Activated CD4-positive, CD25-positive, alpha-beta regulatory T cell (primary cell): ENCODE measurements at places on chromosomes 3 and 15.

DNA sequence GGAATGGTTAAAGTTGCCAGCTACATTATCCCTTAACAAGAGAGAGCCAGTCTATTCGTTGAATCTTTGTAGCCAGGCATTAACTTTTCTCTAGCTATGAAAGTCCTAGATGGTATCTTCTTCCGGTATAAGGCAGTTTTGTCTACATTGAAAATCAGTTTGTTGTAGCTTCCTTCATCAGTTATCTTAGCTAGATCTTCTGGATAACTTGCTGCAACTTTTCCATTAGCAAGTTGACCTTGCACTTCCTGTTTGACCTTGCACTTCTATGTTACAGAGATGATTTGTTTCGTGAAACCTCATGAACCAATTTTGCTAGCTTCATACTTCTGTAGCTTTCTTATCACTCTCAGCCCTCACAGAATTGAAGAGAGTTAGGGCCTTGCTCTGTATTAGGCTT is 24.1 kb downstream of the TOPAZ1 start:
- DNase-seq = no peak

DNA sequence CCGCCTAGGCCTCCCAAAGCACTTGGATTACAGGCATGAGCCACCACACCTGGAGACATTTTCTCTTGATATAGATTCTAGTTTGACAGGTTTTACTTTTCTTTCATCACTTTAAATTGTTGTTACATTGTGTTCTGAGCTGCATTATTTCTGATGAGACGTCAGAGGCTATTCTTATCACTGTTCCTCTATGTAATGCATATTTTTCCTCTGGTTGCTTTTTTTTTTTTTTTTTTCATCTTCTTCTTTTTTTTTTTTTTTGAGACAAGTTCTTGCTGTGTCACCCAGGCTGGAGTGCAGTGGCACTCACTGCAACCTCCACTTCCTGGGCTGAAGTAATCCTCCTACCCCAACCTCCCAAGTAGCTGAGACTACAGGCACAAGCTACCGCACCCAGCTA is 41.2 kb downstream of the TRA2B start:
- DNase-seq = no peak

GRCh38 chr3:57132674-57133073 is 32.5 kb downstream of the IL17RD start:
- DNase-seq = no peak

- DNase-seq = no peak
Observed at GRCh38 chr15:74867466-74868038, 5.6 kb downstream of the SCAMP2 start.

DNA sequence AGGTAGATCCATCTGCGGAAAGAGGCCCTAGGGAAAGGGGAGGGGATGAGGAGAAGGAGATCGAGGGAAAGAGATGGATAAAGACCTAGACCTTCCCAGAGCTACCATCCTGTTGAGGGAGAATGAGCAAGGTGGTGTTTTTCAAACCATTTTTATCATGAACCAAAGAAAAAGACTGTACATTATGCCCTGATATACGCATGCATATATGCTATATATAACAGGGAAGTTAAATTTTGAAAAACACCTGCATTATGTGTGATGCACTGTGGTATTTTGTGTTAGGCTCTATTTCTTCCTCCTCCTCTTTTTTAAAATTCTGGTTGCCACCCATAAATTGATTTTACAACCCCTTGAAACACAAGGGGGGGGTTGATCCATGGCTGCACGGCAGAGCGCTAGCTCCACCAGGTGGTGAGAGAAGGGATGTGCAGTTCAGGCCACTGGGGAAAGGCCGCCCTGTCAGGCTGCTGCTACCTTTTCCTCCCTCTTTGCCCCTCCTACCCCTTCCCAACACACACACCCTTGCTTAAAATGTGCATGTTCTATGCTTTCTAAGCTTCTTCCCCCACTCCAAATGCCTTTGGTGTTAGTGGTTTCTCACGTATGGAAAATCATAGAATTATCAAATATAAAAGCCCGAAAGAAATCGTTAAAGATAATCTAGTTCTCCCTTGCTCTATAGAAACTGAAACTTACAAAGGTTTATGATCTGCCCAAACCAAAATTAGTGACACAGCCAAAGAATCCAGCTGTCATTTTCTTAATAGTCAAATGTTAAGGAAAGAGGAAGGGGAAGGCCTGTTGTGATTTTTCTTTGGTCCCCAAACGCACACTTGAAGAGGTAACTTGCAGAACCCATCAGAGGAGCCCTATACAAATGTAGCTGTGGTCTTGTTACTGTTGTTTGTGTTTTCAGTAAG is 262.0 kb upstream of the UMPS start:
- DNase-seq = no peak

GRCh38 chr15:75775296-75776064 is 62.8 kb upstream of the CSPG4 start:
- DNase-seq = no peak

GRCh38 chr3:42539871-42540714 is 37.6 kb downstream of the VIPR1 start:
- peak; percentile 27 for DNase-seq

GRCh38 chr15:70492240-70493177 is 270.8 kb downstream of the UACA start:
- peak; percentile 25 for DNase-seq

DNA sequence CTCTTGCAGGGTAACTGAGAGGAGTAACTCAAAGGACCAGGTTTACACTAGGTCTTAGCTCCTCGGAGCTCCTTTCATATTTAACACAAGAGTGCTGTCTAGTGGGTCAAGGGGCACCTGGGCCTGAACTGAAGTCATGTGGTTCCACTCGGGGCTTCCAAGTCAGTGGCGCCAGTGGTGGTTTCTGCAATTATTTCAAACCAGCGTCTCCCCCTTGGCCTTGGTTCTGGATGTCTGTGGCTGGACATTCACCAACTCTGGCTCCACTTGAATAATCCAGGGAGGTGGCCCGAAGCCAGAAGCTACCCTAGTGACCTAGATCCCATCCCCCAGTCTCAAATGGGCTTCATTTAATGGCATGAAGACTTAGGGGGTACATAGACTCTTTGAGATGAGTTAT is 144.3 kb upstream of the ADAMTS9 start:
- DNase-seq = no peak

DNA sequence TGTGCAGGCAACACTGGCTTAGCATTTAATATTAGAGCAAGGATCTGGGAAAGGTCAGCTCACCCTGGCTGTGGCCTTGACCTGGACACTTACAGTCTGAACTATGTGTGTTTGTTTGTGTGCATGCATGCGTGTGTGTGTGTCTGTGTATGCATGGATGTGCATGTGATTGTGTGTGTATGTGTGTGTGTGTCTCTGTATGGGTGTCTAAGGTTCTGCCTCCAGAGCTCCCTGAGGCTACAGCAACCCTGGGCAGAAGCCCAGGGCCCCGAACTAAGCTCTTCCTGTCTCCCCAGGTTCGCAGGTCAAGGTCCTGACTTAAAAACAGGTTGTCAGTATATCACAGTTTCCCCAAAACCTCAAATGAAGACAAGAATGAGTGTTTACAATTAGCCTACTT is 51.3 kb downstream of the SUSD5 start:
- DNase-seq = no peak

DNA sequence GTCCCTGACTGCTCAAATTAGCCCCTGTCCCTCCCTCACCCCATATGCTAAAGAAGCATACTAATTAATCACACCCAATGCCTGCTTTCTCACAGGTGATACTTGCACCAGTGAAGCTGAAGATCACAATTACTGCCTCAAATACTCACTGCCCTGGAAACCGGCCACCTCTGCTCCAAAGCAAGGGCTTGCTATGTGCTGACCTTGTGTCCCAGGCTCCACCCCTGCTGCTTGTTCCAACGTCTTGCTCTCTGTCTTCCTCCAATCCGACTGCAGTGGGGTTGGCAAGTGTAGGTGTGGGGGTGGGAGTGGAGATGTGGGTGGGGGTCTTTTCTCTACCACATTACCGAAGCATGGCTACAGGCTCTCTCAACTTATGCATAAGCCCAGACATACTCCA is 55.7 kb upstream of the PSMD6 start:
- DNase-seq = no peak

DNA sequence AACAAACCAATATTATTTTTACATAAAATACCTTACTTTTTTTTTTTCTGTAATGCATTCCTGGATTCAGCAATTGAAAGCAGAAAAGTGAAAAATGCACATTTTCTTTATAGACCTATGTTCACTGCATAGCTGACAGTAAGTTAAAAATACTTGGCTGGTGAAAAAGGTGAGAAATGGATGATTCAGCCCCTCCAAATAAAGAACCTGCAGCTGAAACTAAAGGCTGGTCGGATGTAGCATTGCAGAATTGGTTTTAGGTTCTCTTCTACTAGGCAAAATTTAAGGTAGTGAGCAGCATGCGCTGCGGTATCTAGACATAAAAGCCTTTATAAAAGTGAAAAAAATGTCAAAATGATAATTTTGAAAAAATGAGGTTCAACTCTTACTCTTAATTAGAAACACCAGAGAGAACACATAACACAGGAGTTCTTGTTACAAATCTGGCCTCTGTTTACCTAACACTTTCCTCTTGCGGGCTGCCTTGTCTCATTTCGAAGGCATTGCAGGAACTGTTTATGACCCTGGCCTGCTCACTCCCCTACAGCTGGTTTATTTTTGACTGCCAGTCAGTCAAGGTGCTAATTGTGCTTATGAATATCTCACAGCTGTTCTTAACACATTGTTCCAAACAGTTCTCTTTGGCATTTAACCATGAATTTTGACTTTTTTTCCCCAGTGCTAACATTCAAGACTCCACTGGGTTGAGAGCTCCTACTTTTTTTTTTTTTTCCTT is 455.4 kb upstream of the TBL1XR1 start:
- no peak for DNase-seq

DNA sequence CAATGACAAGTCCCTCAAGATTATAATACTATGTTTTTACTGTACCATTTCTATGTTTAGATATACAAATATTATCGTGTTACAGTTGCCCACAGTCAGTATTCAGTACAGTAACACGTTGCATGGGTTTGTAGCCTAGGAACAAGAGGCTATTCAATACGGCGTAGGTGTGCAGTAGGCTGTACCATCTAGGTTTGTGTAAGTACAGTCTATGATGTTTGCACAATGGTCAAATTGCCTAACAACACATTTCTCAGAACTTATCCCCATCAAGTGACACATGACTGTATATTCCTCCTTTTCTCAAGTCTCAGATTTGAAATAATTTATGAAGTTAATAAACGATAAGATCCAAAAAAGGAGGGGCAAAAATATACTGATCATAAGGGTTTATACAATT is 21.7 kb downstream of the ZDHHC3 start:
- DNase-seq = no peak

DNA sequence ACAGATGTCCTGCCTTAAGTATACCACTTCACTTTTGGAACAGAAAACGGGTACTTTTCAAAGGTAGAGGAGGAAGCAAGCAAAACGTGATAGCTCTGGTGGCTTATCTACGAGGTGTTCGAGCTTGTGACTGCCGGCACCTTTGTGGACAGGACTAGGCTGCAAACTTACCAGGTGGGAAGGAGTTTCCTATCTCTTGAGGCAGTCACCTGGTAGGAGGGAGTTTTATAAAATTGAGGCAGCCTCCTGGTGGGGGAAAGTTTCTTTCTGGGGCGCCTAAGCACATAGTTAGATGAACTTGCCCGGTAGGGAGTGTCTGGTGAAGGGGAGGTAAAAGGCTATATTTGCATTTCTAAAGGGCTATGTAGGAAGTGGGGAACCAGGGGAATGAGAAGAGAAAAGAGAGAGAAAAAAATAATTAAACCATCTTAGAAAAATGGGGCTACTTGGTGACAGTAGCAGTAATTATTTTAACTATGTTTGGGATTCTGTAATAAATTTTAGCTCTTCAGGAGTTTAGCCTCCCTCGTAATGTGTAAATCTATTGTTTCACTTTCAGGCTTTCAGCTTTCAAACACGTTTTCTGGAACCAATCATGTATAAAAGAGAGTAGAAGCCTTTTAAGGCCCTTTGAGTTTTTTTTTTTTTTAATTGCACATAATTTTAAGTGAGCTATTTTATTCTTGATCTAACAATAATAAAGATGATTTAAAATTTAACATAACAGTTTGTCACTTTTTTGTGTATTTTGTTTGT is 131.0 kb downstream of the IL5RA start:
- no peak for DNase-seq

DNA sequence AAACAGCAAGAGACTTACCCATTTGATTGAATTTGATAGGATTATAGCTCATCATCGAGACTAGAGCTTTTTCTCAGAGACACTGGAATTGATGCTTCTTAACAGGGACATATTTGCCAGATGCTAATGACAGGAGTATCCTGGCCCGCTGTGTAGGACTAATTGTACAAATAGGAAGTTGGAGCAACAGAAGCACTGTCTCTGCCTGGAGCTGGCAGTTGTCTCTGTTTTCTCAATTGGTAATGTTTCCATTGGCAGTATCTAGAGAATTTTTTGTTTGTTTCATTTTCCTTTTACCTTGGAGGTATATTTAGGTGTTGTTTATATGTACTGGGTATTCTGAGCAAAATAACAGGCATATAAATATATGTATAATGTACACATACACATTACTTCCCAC is 8.9 kb upstream of the PCOLCE2 start:
- DNase-seq = no peak

GRCh38 chr3:45988362-45988761 is 7.3 kb downstream of the FYCO1 start:
- no peak for DNase-seq

- DNase-seq = peak; percentile 26
Observed at GRCh38 chr3:188170461-188171459, 16.8 kb downstream of the LPP start.

GRCh38 chr3:157920822-157921700 is 185.2 kb downstream of the SHOX2 start:
- DNase-seq = no peak

GRCh38 chr3:123660900-123661299 is 76.0 kb upstream of the HACD2 start:
- no peak for DNase-seq

GRCh38 chr3:42647821-42648459 is 5.6 kb upstream of the ZBTB47 start:
- no peak for DNase-seq

- no peak for DNase-seq
Observed at GRCh38 chr15:41996921-41997592, 23.8 kb downstream of the PLA2G4E start.

- no peak for DNase-seq
Observed at GRCh38 chr3:18194431-18194830, 230.7 kb downstream of the SATB1 start.

DNA sequence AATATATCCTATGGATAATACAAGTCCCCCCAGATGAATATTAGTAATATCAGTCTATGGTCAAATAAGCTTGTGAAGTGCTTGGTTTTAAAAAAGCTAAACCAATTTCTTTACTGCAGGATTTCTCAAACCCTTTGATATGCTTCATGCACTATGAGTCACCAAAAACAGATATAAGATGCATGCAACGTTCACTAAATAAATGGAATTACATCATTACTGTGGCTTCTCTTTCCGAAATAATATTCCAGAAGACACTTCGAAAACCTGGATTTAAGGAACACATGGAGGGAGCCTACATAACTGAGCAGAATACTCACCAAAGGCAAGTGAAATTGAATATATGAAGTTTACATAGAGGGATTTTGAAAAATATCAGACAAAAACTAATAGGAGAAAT is 126.3 kb upstream of the ABI3BP start:
- no peak for DNase-seq

GRCh38 chr3:143502081-143502480 is 346.2 kb downstream of the SLC9A9 start:
- no peak for DNase-seq

- no peak for DNase-seq
Observed at GRCh38 chr15:63198371-63199250, 9.2 kb downstream of the RAB8B start.
